ENCODE measurements at places on chromosomes 7 and 10.

- DNase-seq: no peak
Observed at GRCh38 chr7:96416116-96416515, 94.2 kb upstream of the SLC25A13 start.

GRCh38 chr7:122748195-122748594, 45.5 kb upstream of the RNF148 start:
- no peak for DNase-seq

GRCh38 chr7:130353196-130353595, 8.6 kb downstream of the CPA5 start:
- no peak for DNase-seq

DNA sequence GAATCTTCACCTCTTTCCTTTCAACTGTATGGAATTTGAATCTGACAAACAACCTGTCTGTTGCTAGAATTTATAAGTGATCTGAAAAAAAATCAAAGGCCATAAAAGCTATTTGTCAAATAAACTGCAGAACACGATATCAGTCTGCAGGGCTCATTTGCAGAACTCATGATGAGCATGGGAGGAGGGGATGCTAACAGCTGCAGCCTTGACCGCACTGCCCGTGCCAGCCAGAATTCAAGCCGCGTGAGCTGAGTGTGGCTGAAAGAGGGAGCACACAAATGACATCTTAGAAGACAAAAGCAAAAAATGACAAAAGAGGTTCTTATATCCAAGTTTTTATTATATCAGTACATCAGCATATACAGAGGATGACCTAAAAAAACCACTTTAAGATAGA, 15.7 kb downstream of the LRRTM3 start:
- no peak for DNase-seq

DNA sequence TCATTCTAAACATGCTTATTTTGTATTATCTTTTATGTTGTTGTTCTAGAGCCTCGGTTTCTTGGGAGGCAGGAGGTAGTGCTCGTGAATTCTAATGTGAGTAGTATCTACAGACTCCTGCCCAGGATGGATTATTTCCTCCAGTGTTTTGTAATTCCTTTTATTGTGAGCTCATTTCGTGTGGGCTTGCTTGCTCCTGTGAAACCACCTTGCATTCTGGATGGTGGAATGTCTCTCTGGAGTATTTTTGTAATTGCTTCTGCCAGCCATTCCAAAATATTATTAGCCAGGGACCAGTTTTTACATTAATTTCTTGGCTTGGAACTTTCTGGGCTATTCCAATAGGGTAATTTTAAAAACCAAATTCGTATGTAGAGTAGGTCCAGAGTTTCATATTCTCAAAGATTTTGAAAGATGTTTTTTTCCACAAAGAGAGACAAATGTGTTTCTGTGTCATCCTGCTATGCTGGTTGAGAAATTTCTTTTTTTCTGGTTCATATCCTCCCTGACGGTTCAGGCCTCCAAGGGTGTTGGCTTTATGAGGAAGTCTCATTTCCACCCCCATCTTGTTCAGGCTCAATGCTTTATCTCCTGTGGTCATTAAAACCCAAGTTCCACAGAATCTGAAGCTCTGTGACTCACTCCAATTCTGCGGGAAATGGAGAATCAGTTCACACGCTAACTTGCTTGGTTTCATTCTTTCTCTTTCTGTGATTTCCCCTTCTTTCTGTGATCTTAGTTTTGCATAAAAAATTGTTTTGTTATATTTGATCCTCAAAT, 41.7 kb upstream of the CALD1 start:
- DNase-seq: peak; percentile 88

- DNase-seq: no peak
Observed at GRCh38 chr7:54664235-54665228, 94.5 kb downstream of the SEC61G start.

DNA sequence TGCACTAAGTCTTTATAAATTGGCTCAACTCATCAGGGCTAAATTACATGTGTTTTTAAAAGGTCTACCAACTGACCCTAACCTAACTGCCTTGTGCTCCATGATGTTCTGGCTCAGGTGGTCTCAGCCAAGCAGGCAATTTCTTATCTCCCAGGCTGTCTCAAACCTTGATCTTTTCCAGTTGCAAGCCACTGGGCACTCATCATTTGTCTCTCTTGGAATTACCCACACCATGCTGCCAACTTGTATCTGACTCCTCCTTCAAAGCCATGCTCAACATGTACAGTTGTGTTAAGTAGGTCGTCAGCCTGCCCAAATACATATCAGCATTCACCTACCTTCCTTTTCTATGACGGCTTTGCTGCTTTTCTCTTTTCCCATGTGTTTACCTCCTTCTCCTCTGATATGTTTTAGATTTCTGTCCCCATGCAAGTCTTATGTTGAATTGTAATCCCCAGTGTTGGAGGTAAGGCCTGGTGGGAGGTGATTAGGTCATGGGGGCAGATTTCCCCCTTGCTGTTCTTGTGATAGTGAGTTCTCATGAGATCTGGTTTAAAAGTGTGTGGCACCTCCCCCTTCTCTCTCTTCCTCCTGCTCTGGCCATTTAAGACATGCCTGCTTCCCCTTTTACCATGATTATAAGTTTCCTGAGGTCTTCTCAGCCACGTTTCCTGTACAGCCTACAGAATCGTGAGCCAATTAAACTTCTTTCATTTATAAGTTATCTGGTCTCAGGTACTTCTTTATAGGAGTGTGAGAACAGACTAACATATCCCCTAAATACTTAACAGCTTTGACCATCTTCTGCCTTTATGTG, 130.0 kb downstream of the ELAPOR2 start:
- no peak for DNase-seq

GRCh38 chr7:135161669-135162068, 8.8 kb downstream of the CYREN start:
- no peak for DNase-seq

GRCh38 chr7:67716729-67717128, 720.1 kb downstream of the TYW1 start:
- no peak for DNase-seq

DNA sequence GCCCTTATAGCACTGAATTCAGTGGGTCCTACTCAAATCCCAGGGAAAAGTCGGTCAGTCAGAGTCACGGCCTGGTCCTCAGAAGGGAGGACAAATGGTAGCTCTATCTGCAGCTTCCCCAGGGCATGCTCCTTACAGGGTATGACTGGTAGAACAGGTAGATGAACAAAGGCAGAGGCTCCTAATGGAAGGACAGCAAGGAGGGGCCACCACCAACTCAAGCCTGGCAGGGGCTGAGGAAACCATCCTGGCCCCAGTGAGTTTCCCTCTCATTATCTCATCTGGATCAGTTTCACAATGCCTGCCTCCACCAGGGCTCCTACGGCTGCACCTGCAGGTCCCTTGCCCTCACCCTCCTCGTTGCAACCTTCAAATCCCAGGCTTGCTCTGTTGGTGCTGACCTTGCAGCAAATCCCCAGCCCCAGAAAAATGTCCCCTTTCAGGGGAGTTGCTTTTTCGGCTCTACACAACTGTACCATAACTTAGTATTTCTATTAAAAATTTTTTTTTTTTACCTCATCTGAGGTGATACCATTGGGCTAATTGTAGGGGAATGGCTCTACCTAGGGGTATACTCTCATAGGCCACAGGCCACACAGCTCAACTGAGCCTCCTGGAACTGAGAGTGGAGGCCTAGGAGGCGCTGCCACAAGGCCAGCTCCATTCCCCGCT, 2.4 kb upstream of the MYO1G start:
- DNase-seq: peak; percentile 75

- DNase-seq: no peak
Observed at GRCh38 chr10:16929069-16929468, 111.8 kb upstream of the RSU1 start.

Data from suppressor macrophage treated with lipopolysaccharide for 1 hour (primary cell).